ENCODE measurements at places on chromosomes 4 and X.

DNA sequence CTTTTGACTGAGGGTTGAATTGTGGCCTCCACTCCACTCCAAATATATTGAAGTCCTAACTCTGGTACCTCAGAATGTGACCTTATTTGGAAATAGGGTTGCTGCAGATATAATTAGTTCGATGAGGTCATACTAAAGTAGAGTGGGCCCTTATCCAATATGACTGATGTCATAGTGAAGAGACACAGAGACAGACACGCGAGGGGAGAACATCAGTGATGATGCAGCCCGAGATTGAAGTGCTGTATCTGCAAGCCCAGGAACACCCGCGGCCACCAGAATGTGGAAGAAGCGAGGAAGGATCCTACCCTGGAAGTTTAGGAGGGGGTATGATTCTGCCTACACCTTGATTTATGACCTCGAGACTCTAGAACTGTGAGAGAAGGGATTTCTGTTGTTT lies 279.0 kb downstream of the ANKRD50 start:
- DNase-seq = no peak

DNA sequence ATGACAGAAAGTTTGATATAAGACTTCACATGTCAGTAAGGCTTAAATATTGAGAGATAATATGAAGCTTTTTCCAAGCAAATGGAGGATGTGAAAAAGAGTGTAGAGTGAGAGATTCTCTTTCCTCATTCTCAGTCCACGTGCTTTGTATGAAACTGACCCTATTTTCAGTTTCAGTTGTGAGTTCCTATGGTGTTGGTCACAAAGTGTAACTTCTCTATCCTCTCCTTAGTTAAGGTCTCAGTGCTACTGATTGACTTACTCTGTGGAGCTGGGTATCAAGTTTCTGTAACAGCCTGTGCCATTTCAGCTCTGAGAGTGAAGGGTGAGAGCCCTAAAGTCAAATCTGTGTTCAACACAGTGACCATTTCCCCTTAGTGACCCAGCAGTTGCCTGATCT lies 277.2 kb downstream of the EPHA5 start:
- DNase-seq = no peak

DNA sequence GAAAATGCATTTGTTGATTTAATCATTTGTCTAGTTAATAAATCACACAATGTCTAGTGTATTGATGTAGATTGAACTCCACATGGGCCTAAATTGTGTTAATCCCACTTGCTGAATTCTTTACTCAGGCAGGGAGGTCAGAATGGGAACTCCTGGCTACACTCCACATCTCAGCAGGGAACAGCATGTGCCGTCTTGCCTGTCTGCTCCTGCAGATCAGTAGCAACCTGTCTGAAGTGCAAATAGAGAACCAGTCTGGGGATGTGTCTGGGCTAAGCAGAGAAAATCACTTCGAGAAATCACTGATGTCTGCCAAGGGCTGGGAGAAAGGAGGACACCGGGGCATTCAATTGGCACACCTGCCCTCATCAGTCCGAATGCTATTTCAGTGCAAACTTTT lies 16.5 kb upstream of the MXRA5 start:
- DNase-seq = no peak

- DNase-seq = no peak
These were observed 119.3 kb downstream of the CRLF2 start for GRCh38 chrX:1093121-1093520.

DNA sequence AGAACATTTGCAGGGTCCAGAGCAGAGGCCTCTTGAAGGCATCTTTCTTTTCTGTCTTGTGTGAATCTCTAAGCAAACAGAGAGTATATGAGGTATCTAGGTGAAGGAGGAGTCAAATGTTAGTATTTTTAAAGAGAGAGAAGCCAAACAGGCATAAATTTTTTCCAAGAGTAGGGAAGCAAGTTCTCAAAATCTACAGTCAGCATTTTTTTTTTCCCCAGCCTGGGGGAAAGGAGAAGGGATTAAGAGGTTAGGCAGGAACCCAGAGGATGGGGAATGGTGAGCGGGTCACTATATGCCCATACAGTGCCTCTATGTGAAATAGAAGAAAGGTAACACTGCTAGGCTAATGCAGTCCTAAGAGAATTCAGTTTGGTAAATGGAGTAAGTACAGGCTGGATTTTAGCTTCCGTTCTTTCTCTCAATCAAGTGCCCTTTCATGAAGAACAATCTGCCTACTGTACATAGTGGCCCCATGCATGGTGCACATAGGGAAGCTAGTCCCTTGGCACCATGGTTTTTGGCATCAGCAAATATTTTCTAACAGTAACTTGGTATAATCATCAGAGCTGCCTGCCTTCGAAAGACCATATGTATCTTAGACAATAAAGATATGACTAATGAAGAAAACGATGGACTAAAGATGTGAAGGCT lies 163.1 kb upstream of the MAB21L2 start:
- DNase-seq = no peak

DNA sequence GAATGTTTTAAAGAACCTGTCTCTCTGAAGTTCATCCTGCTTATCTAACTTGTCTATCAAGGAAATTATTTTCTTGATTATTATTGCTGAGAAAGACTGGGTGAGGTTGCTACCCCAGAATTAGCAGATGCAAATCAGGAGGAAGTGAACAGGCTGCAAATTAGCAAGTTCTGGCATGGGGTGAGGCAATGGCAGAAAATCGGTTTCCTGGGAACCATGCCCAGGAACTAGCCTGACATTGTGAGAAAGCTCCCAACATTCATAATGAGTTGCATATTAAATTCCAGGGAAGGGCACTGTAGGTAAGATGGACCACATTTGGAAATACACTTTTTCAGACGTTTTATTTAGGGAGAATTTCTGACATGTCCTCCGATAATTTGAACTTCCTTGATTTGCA lies 11.6 kb downstream of the ARSF start:
- no peak for DNase-seq

- no peak for DNase-seq
These were observed 558.9 kb downstream of the SPOCK3 start for GRCh38 chr4:166675411-166675810.

GRCh38 chr4:22407361-22407760 lies 108.5 kb downstream of the ADGRA3 start:
- no peak for DNase-seq

GRCh38 chr4:141645611-141646340 lies 9.4 kb downstream of the IL15 start:
- DNase-seq = no peak

- no peak for DNase-seq
These were observed 41.8 kb upstream of the CT47C1 start for GRCh38 chrX:119030990-119031389.

DNA sequence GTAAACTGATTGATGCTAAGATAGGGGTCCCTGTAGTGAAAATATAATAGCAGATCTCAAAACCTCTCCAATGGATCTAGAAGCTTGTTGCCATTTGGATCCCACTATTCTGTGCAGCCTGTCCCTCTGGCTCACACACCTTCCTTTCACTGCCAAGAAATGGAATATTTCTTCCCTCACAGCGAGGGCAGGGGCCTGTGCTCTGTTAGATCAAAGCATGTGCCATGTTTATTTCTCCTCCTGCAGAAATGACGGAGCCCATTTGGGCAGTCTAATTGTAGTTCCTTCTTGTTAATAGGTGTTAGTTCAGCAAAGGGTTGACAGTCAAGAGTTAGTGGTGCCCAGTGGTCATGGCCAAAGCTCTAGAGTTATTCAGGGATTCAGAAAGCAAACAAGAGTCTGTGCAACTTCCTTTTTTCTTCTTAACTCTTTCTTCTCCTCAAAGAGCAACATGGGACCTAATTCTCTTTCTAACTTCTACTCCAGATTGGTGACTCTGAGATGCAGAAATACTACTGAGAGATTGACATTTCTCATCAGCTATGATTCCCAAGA lies 106.8 kb downstream of the STOX2 start:
- DNase-seq = no peak

GRCh38 chr4:4862665-4863482 lies 3.4 kb downstream of the MSX1 start:
- no peak for DNase-seq

GRCh38 chrX:69535661-69536060 lies 31.5 kb downstream of the NALF2 start:
- DNase-seq = no peak

All from stomach (tissue), 19 donors.